ENCODE measurements at places on chromosomes 11 and 22.
A peak's percentile ranks its signal among the peaks of the same experiment; 100 is the strongest.

- no peak for DNase-seq
These were observed 905.7 kb upstream of the TENM4 start for GRCh38 chr11:80346353-80347059.

DNA sequence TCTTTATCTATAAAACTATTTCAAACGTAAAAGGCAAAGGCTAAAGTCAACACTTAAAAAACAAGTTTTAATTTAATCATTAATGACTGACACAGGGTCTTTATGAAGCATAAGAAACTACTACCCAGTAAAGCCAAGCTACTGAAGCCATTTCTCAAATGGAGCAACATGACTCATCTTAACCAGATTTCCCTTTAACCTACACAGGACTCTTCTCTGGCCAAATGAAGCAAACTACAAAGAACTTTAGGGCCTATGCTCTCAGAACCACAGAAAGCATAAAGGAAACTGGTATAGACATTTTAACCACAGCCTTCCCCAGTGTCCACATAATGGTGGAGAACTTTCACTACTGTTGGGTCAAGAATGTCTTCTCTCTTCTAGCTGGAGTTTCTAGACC is 34.7 kb downstream of the ALG9 start:
- DNase-seq: peak; percentile 4

GRCh38 chr22:36386900-36387708 is 663 bp downstream of the MYH9 start:
- DNase-seq: no peak

DNA sequence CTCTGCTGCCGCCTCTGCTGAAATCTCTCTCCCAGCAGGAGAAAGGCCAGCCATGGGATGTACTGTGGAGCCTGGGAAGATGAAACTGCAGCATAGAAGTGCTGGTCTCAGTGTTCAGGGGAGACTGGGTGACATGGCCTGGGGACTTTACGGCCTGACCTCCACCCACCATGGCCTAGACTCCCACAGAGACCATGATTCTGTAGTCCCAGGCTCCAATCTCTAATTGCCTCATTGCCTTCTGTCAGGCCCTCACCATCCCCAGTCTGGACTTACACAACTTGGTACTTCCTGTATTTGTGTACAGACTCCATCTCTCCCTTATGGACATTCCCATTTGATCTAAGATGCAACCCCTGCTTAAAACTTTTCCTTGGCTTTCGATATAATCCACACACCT is 43.1 kb downstream of the TRAF6 start:
- no peak for DNase-seq

- DNase-seq: peak; percentile 60
These were observed 10.6 kb downstream of the LRRC51 start for GRCh38 chr11:72091292-72091691.

DNA sequence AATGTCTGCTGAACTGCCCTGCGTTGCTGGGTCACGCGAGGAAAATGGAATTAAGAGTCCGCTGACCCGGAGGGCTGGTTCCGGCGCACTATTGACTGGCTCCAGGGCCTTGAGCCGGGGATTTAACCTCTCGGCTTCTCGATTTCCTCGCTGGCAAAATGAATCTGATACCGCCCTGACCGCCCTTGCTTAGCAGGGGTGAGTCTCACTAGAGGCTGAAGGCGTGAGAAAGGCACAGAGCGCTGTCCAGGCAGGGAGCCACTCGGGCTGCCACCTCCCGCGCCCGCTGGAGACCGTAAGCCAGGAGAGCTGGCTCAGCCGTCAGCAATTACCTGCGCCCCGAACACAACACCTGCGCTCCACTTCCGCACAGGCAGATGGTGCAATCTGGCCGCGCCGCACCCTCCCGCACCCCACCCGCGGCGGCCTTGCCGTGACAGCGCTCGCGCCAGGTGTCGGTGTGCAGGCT is 65.6 kb downstream of the BUD13 start:
- DNase-seq: no peak

GRCh38 chr11:16989554-16989953 is 24.7 kb downstream of the PLEKHA7 start:
- DNase-seq: no peak

DNA sequence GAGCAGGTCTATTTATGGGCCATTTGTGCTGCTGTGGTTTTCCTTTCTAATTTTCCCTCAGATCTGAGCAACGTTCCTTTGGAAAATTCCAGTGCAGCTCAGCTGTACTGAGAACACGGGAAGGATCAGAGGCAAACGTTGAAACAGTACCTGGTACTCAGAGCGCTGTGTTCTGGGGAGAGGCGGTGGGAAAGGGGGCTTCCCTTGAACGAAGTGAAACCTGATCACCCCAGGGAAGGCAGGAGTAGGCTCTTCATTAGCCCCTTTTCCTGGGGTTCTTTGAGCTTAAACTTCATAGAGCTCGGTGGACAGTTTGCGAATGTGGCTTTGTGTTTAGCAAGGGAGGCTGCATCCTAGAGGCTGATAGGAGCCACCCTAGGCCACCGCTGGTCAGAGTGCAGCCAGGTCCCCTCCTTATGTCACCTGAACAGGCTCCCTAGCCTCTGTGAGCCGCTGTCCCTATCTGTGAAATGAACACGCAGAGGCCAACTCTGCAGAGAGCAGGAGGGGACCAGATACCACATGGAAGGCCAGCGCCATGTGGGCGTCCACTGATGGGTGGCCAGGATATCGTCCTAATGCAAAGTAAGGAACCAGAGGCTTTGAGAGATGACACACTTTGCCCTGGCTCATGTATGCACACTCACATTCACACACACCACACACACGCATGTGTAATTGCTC is 1464.8 kb downstream of the BRD1 start:
- DNase-seq: no peak

DNA sequence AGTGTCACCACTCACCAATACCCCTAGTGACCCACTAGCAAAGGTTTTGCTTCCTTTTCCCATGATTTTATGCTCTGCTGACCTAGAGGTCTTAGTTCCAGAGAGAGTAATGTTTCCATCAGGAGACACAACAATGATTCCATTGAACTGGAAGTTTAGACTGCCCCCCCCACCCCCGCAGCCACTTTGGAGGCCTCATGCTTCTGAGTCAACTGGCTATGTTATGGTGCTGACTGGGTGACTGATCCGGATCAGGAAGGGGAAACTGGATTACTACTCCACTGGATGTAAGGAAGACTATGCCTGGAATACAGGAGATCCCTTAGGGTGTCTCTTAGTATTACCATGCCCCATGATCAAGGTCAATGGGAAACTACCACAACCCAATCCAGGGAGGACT is 633.6 kb downstream of the OPCML start:
- DNase-seq: no peak

- no peak for DNase-seq
These were observed 50.2 kb upstream of the FGF3 start for GRCh38 chr11:69869311-69869939.

GRCh38 chr11:33668468-33668825 is 32.2 kb downstream of the C11orf91 start:
- DNase-seq: no peak

GRCh38 chr11:124644426-124645280 is 22.0 kb downstream of the TBRG1 start:
- peak; percentile 16 for DNase-seq

DNA sequence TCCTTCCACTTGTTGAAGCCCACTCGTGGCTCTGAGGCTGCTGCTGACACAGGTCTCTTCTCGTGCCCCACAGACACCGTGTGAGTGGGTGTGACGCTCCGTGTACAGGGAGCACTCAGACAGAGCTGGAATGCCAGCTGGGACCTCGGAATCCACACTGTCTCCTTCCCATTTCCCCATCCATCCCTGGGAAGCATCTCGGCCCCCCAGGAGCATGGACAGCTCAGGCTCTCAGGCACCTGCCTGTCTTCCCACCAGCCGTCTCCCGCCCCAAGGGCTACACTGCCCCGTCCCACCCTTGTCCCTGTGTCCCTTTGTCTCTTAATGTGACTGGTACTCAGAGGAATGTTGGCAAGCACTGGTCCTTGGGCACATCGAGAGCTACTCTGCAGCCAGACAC is 63.8 kb downstream of the ARHGAP8 start:
- no peak for DNase-seq

DNA sequence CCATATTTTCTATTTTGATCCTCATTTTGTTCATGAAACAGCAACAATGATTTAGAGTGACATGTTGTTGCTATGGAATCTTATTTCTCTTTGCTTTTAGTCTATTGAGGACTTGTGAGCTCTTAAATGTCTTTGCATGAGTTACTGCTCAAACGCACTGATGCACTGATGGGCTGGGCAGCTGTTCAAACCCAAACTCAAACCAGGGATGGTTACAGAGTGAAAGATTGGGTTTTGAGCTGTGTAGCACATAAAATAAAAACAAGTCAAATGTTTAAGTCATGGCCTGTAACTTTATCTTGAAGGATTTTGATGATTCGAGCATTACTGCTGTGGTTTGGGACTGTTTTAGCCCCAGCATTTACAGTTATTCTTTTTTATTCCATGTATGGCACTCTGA is 20.1 kb upstream of the NCAM1 start:
- no peak for DNase-seq

- no peak for DNase-seq
These were observed 184.4 kb downstream of the CHST1 start for GRCh38 chr11:45481026-45481425.

- no peak for DNase-seq
These were observed 72.7 kb upstream of the PITPNB start for GRCh38 chr22:27991586-27992293.

GRCh38 chr11:106208760-106209159 is 131.3 kb downstream of the AASDHPPT start:
- DNase-seq: no peak

DNA sequence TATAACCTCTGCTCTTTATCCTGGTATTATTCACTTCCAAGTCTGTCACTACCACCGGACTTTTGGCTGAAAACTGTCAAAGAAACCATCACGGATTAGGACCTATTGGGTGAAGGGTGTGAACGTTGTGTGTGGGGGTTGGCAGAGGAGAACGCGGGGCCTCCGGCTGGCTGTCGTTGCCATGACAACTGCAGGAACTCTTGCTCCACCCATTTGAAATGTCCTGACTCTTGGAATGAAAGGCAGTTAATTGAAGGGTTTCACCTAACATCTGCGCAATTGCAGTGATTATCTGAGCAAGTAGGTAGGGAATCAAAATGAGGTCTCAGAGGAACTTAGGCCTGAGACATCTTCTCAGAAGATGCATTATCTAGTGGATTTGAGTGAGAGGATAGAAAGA is 60.9 kb upstream of the CLMP start:
- no peak for DNase-seq

GRCh38 chr11:133386262-133386661 is 146.0 kb downstream of the OPCML start:
- DNase-seq: no peak

GRCh38 chr22:27311698-27312550 is 489.6 kb downstream of the MN1 start:
- DNase-seq: no peak

GRCh38 chr11:124983674-124984511 is 29.9 kb downstream of the CCDC15 start:
- DNase-seq: no peak

DNA sequence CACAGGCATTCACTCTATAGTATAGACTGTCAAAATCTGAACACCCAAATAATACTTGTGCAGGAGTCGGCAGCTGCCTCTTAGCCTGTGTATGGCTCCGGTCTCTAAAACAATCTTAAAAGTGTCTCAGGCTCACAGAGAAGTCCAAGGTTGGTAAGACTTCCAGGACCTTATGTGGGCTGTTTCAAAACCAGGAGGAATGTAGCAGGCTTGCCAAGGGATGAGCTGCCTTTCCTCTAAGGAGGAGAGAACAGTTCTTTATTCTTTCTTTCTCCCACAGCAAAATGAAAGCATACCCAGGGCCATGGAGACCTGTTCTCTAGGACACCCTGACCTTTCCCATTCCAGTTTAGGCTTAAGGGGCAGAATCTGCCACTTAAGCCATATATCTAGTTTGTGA is 176.5 kb downstream of the TRPC6 start:
- no peak for DNase-seq

- no peak for DNase-seq
These were observed 21.0 kb downstream of the OR8G5 start for GRCh38 chr11:124277207-124277606.

GRCh38 chr11:78800096-78800690 is 225.5 kb upstream of the NARS2 start:
- DNase-seq: no peak

DNA sequence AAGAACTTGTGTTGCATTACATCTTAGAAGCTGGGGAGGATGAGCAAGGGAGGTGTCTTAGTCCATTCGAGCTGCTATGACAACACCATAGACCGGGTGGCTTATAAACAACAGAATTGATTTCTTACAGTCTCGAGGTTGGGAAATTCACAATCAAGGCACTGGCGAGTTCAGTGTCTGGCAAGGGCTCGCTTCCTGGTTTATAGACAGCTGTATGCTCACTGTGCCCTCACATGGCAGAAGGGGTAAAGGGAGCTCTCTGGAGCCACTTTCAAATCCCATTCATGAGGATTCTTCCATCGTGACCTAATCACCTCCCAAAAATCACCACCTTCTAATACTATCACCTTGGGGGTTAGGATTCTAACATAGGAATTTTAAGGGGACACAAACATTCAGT is 150.0 kb upstream of the NECTIN1 start:
- no peak for DNase-seq

DNA sequence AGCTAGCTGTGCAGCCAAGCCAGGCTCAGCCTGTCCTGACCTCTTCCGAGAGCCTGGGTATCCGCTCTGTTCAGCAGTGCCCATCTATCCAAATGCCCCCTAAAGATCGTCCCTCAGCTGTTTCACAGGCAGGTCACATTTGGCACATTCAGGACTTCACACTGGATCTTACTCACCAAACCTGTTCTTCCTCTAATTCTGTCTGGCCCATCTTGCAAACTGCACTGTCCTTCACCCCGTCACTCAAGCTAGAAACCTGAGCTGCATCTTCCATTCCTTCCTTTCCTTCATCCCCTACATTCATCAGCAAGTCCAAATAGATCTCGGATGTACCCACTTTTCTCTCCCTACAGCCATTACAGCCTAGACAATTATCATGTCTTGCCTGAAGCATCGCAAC is 60.7 kb upstream of the CSNK2A3 start:
- no peak for DNase-seq
